Esophagus muscularis mucosa (tissue), 4 donors: ENCODE measurements at places on chromosomes 11 and 22. TPM values are rescaled to one million over a fixed set of nuclear protein-coding genes. Genes with fewer than 3 reads are reported as not detected.

- no peak for DNase-seq
- peaks cover 16% of the 10 kb centered on the region for H3K4me1 ChIP-seq
- peaks cover under 1% of the 10 kb centered on the region for H3K36me3 ChIP-seq
- no peak overlapping the region for H3K27ac ChIP-seq
- no peaks in the 10 kb centered on the region for H3K27me3 ChIP-seq
Measured at GRCh38 chr22:20422271-20423007, 15.2 kb downstream of the SCARF2 start.

- H3K4me3 ChIP-seq, result no peak overlapping the region
- H3K36me3 ChIP-seq, result no peaks in the 10 kb centered on the region
- H3K4me1 ChIP-seq, result no peaks in the 10 kb centered on the region
- no peak overlapping the region for H3K27ac ChIP-seq
- H3K27me3 ChIP-seq, result peaks cover 5% of the 10 kb centered on the region
Measured at GRCh38 chr22:22194931-22195264, 49.7 kb upstream of the VPREB1 start.

DNA sequence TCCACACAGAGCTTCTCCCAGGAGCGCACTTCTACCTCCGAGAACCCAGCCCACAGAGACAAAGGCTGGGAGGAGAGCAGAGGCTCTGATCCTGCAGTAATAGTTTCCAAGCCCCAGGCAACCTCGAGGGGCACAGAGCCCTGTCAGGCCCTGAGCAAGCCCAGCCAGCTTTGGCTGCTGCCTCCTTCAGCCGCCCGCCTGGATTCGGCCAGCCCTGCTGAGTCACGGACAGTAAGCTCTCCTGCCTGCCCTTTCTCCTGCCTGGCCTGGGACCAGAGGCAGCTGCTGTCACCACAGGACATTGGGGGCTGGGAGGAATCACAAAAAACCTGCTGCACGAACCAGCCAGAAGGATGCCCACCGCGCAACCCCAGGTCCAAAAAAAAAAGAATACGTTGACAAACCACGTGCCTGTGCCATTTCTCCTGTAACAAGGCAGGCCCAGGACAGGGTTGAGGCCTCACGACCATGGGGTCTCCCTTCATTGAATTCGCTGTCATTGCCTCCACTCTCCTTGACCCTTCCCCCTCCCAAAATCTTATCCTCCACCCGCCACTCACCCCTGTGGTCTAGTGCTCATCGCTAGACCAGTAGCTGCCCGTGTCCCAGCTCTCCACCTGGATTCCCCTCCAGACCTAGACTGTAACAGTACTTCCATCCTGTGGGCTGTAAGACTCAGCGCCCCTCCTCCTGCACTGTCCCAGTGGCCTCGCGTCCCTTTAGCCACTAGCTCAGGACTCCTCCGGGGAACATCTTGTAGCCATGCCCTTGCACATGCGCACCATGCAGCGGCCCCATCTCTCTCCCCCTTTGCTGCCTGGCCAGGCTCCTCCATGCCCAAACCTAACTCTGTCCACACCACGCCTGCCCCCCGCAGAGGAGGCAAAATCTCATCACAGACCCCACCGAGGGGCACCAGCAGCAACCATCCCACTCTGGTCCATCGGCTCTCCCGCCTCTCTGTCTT, 7.4 kb upstream of the SLC22A12 start:
- H3K4me3 ChIP-seq, result no peak overlapping the region
- H3K4me1 ChIP-seq, result no peaks in the 10 kb centered on the region
- H3K36me3 ChIP-seq, result no peaks in the 10 kb centered on the region
- no peak for DNase-seq
- H3K27ac ChIP-seq, result no peak overlapping the region
- H3K27me3 ChIP-seq, result no peaks in the 10 kb centered on the region

PCF11 gene
- 58.0 TPM for total RNA-seq

- no peak for DNase-seq
- H3K36me3 ChIP-seq, result no peaks in the 10 kb centered on the region
- no peak overlapping the region for H3K27ac ChIP-seq
- H3K4me3 ChIP-seq, result no peak overlapping the region
- no peaks in the 10 kb centered on the region for H3K27me3 ChIP-seq
- H3K4me1 ChIP-seq, result peaks cover 21% of the 10 kb centered on the region
Measured at GRCh38 chr11:62875698-62876478, 4.8 kb upstream of the SLC3A2 start.

MRGPRE gene
- total RNA-seq, result not detected

DNA sequence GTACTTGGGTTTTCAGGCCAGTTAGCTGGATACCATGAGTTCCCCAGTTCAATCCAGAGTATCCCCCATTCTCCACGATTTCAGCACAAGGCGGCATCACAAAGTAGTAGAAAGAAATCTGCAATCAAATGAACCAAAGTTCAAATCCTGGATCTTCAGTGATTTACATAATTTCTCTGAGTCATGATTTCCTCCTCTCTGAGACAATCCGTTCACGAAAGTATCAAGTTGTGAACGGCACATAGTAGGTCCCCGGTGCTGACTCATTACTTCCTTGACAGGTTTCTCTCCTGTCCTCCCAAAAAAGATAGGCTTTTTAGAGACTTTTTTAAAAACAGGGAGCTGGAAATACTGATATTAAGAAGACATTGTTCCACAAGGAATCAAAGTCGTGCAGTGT, 69.1 kb upstream of the AKIP1 start:
- no peak for DNase-seq
- H3K4me1 ChIP-seq, result peaks cover 19% of the 10 kb centered on the region
- H3K27me3 ChIP-seq, result no peaks in the 10 kb centered on the region
- H3K36me3 ChIP-seq, result no peaks in the 10 kb centered on the region
- H3K27ac ChIP-seq, result no peak overlapping the region

DNA sequence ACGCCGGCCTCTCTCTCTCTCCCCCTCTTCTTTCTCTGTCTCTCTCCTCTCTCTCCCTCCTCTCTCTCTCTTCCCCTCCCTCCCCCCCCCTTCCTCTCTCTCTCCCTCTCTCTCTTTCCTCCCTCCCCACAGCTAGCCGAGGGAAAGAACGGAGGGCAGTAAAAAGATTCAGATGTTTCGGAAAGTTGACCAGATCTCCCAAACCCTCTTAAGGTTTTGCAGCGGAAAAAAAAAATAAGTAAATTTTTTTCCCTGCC, 195 bp upstream of the ALX4 start:
- H3K27ac ChIP-seq, result no peak overlapping the region
- peaks cover 41% of the 10 kb centered on the region for H3K4me1 ChIP-seq
- DNase-seq, result no peak
- H3K27me3 ChIP-seq, result no peaks in the 10 kb centered on the region
- H3K36me3 ChIP-seq, result no peaks in the 10 kb centered on the region

CDON gene
- total RNA-seq, result 29.1 TPM

DNA sequence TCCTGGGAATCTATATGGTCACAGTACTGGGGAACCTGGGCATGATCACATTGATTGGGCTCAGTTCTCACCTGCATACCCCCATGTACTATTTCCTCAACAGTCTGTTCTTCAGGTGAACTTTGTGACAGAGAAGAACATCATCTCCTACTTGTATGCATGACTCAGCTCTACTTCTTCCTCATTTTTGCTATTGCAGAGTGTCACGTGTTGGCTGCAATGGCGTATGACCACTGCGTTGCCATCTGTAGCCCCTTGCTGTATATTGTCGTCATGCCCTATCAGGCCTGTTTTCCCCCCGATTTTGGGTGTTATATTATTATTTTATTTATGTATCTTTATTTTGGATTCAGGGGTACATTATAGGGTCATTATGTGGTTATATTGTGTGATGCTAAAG, 2.4 kb upstream of the OR8G1 start:
- H3K27ac ChIP-seq, result no peak overlapping the region
- no peaks in the 10 kb centered on the region for H3K4me1 ChIP-seq
- H3K36me3 ChIP-seq, result no peaks in the 10 kb centered on the region

DNA sequence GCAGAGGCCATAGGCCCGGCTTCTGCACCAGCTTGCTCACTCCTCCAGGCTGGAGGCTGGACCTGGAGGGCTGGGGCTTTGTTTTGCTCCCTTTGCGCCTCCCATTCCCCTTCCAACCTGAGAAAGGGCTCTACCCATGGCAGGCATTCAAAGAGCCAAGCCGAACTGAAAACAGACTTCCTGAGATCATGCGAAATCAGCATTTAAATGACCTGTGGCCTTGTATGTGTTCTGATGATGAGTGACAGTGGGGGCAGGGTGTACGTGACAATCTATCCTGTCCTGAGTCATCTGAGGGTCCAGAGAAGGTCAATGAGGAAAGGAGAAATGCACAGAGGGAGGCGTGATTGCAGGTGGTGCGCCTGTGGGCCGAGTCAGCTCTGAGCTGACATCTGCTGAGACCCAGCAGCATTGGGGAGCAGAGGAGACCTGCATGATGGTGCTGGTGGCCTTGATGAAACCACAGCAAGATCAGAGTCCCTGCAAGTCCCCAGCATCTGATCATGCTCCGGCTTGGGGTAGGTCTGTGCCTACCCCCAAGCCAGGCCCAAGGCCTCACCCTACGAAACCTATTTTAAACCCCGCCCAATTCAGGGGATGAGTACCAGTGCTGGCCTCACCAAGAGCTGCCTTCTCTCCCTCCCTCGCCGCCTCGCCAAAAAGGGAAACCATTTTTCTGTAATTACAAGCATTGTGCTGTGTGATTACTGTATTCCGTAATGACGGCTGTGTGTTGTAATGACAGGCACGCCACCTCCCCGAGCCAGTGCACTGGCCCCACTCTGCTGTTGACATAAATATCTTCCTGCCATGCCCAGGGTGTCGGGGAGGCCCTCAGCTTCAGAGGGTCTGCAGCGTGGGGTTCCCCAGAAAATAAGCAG, 95.2 kb upstream of the ANO1 start:
- peaks cover 10% of the 10 kb centered on the region for H3K4me1 ChIP-seq
- peaks cover 24% of the 10 kb centered on the region for H3K27me3 ChIP-seq
- DNase-seq, result no peak
- H3K27ac ChIP-seq, result no peak overlapping the region

SLC5A1 gene
- not detected for total RNA-seq

DNA sequence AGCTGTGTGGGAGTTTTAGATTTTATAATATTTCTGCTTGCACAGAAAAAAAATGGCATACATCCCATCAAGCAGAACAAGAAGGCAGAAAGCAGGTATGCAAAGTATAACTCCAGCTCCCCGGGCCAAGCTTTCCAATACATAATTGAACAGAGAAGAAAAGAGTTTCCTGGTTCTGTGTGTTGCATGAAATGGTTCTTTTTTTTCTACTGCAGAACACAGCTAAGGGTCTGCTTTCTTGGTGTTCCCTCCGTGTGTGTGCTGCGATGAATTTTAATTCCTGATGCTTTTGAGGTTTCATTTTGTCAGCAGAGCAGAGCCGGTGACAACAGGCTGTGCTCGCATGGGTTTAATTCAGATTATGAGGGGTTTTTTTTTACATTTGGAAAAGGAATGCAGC, 70.7 kb upstream of the TTC12 start:
- H3K4me1 ChIP-seq, result peaks cover 42% of the 10 kb centered on the region
- DNase-seq, result no peak
- no peak overlapping the region for H3K27ac ChIP-seq
- H3K36me3 ChIP-seq, result peaks cover 44% of the 10 kb centered on the region

DNA sequence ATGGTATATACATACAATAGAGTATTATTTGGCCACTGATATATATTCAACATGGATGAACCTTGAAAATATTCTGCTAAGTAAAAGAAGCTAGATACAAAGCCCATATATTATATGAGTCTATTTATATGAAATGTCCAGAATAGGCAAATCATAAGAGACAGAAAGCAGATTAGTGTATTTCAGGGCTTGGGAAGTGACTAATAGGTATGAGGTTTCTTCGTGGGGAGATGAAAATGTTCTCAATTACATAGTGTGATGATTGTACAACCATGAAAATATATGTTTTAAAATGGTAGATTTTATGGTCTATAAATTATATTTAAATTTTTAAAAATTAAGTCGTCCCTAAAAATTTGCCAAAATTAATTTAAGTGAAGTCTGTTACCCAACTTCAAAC, 92.2 kb downstream of the STK33 start:
- no peaks in the 10 kb centered on the region for H3K27me3 ChIP-seq
- no peak overlapping the region for H3K4me3 ChIP-seq
- peaks cover 13% of the 10 kb centered on the region for H3K4me1 ChIP-seq
- no peak for DNase-seq

DNA sequence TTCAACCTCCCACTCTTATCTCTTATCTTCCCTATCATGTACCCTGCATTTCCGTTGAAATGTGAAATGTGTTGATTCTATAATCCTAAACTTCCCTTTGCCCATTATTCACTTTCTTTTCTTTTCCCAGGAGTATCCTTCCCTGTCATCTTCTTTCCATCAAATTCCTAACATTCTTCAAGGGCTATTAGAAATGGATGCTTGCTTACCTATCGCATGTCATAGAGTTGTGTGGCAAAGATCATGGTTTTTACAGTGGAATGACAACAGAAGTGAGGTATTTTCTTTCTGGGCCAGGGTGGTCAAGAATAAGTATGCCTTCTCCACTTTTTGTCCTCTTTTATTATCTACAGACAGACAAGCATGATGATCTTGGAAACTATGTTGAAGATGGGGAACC, 124.4 kb upstream of the SLC5A12 start:
- DNase-seq, result no peak
- peak overlapping the region; percentile 77 for H3K27ac ChIP-seq
- no peak overlapping the region for H3K4me3 ChIP-seq
- no peaks in the 10 kb centered on the region for H3K36me3 ChIP-seq

DNA sequence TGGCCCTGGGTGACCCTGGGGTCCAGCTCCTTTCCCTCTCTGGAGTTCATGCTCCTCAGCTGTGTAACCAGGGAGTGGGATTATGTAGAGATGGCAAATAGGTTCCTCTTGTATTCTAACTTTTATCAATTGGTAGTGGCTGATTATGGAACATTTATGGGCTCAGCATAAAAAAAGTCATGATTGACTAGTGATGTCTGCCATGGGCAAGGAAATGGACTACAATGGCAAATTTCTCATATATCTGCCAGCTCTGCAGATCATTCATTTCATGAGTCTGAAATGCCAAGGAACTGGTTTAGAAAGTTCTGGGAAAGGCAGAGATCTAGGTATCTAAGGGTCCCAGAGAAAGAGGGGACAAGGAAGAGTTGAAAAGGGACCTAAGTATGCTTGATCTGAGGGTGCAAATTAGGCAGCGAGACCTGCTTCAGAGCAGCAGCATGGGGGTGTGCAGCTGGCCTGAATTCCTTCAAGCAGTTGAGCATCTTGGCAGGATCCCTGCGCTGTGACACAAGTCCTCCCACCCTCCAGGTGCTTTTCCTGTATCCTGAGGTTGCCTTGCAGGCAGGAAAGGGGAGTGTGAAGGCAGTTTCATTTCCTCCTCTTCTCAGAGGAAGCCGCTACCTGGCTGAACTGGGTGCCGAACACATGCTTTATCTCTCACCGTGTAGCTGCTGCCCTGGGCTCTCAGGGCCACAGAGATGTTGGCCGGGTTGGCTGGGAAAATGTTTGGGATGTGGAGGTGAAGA, 10.4 kb downstream of the SLC15A3 start:
- peaks cover 10% of the 10 kb centered on the region for H3K4me1 ChIP-seq
- H3K27ac ChIP-seq, result no peak overlapping the region
- H3K4me3 ChIP-seq, result no peak overlapping the region
- no peaks in the 10 kb centered on the region for H3K27me3 ChIP-seq
- DNase-seq, result no peak

DGCR8 gene
- 26.6 TPM for total RNA-seq

KCNK7 gene
- 1.2 TPM for total RNA-seq

NLRP6 gene
- total RNA-seq, result not detected

FAM180B gene
- total RNA-seq, result not detected

IFT27 gene
- 24.1 TPM for total RNA-seq

- no peak overlapping the region for H3K4me3 ChIP-seq
- peak overlapping the region; percentile 96 for H3K27ac ChIP-seq
- peaks cover 97% of the 10 kb centered on the region for H3K4me1 ChIP-seq
- peak; percentile 87 for DNase-seq
- no peaks in the 10 kb centered on the region for H3K36me3 ChIP-seq
Measured at GRCh38 chr11:12386745-12387144, 9.4 kb downstream of the PARVA start.
